Cortex of kidney (tissue), 1 donor: ENCODE measurements at places on chromosomes 6 and 20.

GRCh38 chr6:1720620-1721322 is 111.1 kb downstream of the FOXC1 start:
- no peak for DNase-seq

DNA sequence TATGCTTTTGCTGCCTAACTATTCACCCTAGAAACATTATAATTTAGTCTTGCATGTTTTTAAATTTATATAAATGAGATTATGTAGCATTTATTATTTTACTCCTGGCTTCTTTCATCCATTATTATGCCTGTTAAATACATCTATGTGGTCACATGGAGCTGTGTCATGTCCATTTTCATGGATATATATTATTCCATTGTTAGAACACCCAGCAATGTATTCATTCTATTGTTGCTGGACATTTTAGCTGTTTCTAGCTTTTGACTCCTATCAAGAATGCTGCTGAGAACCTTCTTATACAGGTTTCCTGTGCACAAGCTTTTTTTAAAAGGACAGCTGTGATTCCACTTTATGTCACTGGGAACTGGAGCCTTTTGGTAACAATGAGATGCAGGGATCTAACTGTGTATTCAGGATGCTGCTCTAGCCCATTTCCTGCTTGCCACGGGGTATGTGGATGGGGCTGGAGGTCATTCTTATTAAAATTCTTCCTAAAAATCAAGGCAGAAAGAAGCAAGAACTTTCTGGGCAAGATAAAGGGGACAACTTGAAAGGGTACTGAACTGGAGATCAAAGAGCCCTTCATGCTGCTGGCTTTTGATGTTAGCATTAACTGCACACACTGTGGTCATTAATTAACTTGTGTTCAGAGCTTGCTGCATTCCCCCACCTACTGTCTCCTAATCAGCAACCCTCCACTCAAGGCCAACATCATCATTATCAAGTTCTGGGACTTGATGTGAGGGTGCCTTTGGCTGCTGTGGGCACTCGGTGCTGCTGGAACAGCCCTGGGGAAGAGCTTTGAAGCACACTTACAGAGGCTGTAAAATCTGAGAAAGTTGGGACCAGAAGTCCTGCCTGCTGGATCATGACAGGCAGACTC is 96.6 kb upstream of the AKIRIN2 start:
- DNase-seq = no peak

DNA sequence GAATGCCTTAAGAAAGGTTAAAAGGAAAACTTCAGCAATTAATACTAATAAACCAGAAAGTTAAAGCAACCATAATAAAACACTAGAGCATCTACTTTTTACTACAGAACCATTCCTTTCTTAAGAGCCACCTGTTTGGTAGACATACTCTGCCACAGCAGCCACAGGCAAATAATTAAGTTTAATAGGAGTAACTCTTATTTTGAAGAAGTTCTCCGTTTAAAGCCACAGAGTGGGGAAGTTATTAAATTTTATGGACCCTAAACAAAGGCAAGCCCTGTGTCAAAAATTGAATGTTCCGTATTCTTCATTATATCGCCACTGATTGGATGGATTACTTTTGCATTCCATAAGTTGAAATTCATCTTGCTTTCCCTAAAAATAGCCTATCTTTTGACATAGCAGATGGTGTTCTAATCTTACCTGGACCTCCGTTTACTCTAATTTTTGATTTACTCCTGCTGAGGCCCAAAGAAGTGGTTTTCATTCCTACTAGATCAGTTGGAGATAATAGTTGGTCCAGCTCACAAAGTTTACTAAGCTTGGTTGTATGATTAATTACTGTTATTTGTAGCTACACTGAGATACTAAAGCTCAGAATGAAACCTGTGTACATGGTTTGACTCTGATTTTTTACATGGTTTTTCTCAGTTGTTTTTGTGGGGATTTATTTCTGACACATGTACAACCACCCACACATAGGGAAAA is 140.4 kb upstream of the SUPT3H start:
- DNase-seq = no peak

GRCh38 chr20:57432862-57433491 is 41.8 kb downstream of the RBM38 start:
- no peak for DNase-seq

DNA sequence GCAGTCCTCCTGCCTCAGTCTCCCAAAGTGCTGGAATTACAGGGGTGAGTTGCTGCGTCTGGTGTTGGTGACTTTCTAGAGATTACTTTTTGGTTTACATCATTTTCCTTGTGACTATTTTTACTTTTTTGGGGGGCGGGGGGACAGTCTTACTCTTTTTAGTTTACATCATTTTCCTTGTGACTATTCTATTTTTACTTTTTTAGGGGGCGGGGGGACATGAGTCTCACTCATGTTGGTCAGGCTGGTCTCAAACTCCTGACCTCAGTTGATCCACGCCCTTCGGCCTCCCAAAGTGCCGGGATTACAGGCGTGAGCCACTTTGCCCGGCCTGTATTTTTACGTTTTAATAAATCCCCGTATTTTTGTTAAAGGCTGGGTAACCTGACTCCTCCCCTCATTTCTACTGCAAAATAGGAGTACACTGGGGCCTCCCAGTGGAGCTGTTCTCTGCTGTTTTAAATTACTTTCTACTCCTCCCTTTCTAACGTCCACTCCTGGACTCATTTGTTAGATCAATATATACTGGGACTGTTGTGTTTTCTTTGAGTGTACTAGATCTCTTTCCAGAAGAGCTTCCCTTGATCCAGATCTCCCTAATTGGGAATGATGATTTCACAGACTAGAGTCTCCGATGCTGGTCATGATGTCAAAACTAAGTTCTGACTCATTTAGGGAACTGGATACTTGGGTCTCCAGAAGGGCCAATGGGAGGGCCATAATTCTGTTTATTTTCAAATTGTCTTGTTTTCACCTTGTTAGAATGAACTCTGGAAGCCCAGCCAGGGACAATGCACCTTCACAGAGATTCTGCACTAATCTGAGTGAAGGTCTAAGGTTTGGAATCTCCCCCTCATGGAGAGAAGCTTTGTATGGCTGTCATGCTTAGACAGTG is 9.2 kb downstream of the HSPA1B start:
- no peak for DNase-seq

- no peak for DNase-seq
These were observed 8.8 kb downstream of the SLC17A9 start for GRCh38 chr20:62961310-62961783.

DNA sequence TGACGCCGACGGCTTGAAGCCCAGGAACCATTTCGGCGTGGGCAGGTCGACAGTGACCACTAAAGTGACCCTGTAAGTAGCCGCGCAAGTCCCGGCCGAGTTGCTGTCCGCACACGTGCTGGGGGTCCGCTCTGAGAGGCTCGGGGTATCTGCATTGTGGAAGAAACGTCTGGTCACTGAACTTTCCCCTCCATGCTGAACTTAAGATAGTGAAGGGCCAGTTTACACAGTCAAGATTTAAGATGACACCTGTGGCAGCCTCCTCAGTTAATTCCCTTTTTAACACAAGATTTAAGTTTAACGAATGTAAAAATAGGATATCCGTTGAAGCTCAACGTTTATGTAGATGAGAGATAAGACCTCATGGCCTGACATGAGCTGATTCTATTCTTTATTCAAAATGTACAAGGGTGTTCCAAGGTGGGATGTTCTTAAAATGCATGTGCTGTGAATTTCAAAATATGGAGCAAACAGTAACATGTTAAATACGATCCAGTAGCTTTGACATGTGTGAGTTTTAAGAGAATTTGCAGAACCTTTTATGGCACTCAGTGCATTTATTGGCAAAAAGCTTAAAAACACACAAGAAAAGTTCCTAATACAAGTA is 116.2 kb downstream of the RTN4IP1 start:
- DNase-seq = no peak

GRCh38 chr6:142014515-142014914 is 118.2 kb upstream of the GJE1 start:
- DNase-seq = no peak

DNA sequence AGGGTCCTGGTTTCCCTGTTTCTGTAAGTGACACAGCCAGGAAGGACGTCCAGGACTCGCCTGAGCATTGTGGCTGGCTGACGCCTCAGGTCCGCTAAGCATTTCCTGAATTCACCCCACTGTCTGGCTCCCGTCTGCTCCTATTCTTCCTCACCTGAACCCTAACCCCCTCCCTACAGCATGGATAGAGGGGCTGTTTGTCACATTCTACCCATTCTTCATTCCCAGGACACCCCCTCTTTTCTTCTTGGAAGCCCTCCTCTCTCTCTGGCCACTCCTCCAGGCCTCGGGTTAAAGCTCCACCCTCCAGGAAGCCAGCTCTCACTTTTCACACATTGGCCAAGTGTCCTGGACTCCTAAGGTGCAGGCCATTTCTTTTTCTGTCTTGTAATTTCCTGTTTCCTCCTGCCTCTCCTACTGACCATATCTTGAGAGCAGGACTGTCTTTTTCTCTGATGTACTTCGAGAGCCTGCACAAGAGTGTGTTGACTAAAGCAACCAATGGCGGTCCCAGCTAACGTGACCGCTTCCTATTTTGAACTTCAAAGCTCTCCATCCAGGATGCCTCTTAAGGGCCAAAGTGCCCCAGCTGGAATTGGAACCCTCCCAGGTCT is 24.2 kb upstream of the MYMX start:
- no peak for DNase-seq

DNA sequence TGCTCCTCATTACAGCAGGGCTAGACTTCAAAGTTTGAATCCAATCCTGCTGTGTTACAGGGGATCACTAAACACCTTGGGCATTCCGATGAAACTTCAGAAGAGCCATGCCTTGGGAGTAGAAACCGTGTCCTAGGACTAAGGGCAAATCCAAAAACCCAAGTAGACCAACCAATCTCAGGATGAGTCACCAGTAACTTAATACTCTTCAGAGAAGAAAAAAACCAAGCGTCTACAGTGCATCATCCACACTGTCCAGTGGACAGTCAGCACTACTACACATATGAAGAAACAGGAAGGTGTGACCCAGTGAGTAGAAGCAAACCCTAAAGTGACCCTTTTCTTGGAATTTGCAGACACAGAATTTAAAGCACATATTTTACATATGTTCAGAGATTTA is 39.5 kb upstream of the VAPB start:
- no peak for DNase-seq

DNA sequence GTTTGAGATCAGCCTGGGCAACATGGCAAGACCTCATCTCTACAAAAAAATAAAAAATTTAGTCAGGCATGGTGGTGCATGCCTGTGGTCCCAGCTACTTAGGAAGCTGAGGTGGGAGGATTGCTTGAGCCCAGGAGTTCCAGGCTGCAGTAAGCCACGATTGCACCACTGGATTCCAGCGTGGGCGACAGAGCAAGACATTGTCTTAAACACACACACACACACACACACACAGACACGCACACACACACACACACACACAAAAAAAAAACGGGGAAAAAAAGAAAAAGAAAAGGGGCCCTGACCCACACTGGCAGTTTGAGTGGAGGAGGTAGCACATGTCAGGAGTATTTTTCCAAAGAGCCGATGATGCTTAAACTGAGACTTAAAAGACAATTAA is 122.2 kb downstream of the AFG1L start:
- no peak for DNase-seq

- DNase-seq = no peak
These were observed 713.0 kb upstream of the MARCKS start for GRCh38 chr6:113144117-113144516.

- DNase-seq = no peak
These were observed 464.3 kb upstream of the BTBD3 start for GRCh38 chr20:11453430-11453829.

GRCh38 chr6:127188744-127189143 is 70.3 kb downstream of the RSPO3 start:
- DNase-seq = no peak

DNA sequence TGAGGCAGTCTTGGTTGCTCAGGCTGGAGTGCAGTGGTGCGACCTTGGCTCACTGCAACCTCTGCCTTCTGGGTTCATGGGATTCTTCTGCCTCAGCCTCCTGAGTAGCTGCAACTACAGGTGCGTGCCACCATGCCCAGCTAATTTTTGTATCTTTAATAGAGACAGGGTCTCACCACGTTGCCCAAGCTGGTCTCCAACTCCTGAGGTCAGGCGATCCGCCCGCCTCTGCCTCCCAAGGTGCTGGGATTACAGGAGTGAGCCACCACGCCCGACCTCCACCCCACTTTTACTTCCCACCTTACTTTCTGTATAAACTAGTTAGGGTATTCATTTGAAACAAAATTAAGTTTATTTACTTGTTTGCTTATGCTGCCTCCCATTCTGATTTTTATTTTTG is 86.5 kb downstream of the NCOA3 start:
- no peak for DNase-seq

DNA sequence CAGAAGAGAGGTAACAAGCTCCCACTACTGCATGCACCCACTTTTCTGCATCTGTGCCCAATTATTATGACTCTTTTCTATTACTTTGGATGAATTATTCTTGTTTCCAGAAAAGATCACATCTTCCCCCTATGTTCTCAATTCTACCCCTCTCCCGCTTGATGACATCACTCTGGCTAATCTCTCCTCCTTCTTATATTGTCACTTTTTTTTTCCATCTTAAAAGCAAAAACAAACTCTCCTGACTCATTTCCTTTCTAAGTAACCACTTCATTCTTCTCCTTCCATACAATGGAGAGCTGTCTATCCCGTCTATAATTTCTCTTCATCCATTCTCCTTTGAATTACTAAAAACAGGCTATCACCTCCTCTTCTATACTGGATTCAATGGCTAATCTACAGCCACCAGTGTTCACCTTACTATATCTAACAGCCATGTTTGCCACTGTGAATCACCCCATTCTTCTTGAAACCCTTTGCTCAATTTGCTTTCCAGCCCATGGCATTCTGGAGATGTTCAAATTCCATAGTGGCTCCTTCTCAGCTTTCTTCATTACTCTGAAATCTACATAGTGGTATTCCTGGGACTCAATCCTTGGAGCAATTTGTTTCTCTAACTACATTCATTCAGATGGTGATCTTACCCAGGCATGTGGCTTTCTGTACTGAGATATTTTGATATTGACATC is 378.4 kb downstream of the ARHGAP18 start:
- no peak for DNase-seq

DNA sequence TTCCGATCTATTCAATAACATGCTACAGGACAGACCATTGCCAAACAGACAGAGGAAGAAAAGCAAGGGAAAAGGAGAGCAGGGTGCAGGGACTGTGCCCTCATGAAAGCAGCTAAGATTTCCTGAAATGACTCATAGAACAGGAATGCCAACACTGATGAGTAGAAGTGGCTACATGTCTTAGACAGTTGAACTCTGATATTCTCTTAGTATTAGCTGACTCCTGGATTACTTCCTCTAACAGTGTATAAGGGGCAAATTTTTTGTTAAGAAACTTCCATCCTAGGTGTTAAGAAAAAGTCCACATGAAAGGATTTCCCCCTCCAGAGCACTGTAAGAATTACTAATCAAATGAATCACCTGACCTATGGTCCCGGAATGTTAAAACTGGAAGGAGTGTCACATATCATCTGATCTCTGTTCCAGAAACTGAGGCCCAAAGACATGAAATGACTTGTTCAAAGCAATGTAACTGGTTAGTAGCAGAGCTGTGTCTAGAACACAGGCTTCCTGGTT is 224.9 kb downstream of the IBTK start:
- DNase-seq = no peak
